ENCODE measurements at places on chromosomes 1 and 21. TPM values are rescaled to one million over a fixed set of nuclear protein-coding genes. Genes with fewer than 3 reads are reported as not detected.

DNA sequence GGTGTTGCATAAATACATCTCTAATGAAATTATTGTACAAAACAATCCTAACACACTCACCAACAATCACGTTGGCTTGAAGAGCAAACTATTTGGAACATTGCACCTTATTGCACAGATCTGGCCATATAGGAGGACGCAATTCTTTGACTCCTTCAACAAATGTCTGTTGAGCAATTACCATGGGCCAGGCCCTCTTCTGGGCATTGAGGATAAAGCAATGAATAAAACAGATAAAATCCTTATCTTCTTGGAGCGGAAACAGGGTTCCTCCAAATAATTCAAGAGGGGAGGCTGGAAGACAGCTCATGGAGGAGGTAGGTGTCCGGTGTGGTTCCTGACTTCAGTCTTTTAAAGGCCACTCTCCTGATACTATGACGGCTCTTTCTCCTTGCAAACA lies 43.3 kb downstream of the PAX7 start:
- no peak overlapping the region for H3K4me3 ChIP-seq
- no peaks in the 10 kb centered on the region for H3K36me3 ChIP-seq
- peaks cover 71% of the 10 kb centered on the region for H3K27me3 ChIP-seq

- H3K27ac ChIP-seq: no peak overlapping the region
- no peak overlapping the region for H3K4me3 ChIP-seq
These were observed 19.6 kb upstream of the COQ8A start for GRCh38 chr1:226920446-226920894.

GRCh38 chr1:18569251-18569650 lies 61.4 kb upstream of the PAX7 start:
- no peaks in the 10 kb centered on the region for H3K36me3 ChIP-seq
- no peak for DNase-seq
- H3K27me3 ChIP-seq: peaks cover 10% of the 10 kb centered on the region
- no peak overlapping the region for H3K4me3 ChIP-seq
- H3K27ac ChIP-seq: no peak overlapping the region
- peaks cover 17% of the 10 kb centered on the region for H3K4me1 ChIP-seq

DNA sequence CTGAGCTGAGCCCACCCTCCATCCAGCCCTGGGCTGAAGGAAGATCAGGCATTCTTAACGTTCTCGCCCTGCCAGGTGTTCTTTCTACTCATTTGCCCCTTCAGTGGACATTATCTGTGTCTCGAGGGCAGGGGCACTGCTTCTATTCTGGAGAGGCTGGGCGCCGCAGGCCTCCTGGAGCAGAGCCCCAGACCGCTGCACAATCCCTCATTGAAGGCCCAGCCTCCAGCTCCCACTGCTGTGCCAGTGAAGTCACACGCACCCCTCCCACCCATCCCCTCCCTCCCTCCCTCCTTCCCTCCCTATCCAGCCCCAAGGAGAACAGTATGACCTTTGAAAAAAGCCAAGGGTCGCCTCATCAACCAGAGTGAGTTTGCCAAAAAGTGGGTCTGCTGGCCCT lies 76.7 kb downstream of the NFASC start:
- no peaks in the 10 kb centered on the region for H3K27me3 ChIP-seq

GRCh38 chr21:29064850-29065481 lies 8.5 kb downstream of the CCT8 start:
- H3K36me3 ChIP-seq: peaks cover 81% of the 10 kb centered on the region
- H3K27me3 ChIP-seq: no peaks in the 10 kb centered on the region
- no peak for DNase-seq

DNA sequence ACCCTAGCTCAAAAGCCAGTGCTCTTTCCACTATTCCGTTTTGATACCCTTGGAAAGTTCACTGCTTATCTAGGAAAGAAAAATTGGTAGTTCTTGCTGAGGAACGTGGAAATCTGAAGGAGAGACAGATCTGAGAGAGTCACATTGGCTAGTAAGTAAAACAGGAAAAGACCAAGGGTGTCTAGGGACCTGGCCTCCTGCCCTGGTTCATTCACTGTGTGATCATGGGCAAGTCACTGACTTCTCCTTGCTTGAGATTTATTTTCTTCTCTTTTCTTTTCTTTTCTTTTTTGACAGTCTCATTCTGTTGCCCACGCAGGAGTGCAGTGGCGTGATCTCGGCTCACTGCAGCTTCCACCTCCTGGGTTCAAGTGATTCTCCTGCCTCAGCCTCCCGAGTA lies 90.8 kb downstream of the NFIA start:
- no peaks in the 10 kb centered on the region for H3K27me3 ChIP-seq
- H3K36me3 ChIP-seq: no peaks in the 10 kb centered on the region
- DNase-seq: no peak
- H3K4me3 ChIP-seq: no peak overlapping the region
- H3K4me1 ChIP-seq: peaks cover 62% of the 10 kb centered on the region
- H3K27ac ChIP-seq: peak overlapping the region; percentile 25

DNA sequence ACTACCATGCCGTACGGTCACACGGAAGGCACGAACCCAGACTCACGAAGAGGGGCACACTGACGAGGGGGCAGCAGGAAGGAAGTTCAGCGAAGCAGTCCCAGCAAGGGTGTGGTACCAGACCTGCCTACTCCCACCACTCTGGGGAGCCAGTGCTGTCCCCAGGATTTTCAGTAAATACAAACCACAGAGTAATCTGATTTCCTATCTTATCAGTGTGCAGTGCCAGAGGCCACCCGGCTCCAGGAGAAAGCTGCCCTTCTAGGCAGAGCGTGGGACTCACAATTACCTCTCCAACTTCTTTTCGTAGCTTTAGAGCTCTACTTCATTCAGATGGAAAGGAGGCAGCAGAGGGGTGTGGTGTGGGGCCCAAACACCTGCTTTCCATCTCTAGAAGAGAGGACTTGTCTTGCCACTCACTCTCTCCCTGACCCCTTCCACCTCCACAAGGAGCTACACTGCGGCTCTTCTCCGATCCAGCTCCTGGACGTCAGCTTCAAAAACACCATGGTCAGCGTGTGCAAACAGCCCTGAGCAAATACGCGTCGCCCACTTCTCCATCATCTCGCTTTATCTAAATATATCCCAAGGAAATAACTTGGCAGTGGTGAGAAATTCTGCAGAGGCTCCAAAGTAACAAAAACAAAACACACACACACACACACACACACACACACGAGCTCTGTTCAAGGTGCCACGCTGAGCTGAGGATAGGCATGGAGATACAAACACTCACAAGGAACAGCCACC lies 98.5 kb downstream of the MRPL37 start:
- peaks cover 86% of the 10 kb centered on the region for H3K4me1 ChIP-seq
- no peak for DNase-seq
- H3K27me3 ChIP-seq: no peaks in the 10 kb centered on the region
- H3K36me3 ChIP-seq: no peaks in the 10 kb centered on the region
- H3K27ac ChIP-seq: peak overlapping the region; percentile 88

- H3K27me3 ChIP-seq: no peaks in the 10 kb centered on the region
- no peak overlapping the region for H3K4me3 ChIP-seq
- no peaks in the 10 kb centered on the region for H3K36me3 ChIP-seq
- peaks cover 30% of the 10 kb centered on the region for H3K4me1 ChIP-seq
These were observed 154.6 kb downstream of the VAV3 start for GRCh38 chr1:107810291-107810951.

- DNase-seq: no peak
- H3K4me1 ChIP-seq: peaks cover 3% of the 10 kb centered on the region
- H3K27ac ChIP-seq: no peak overlapping the region
These were observed 31.4 kb downstream of the LY9 start for GRCh38 chr1:160827418-160827817.

DNA sequence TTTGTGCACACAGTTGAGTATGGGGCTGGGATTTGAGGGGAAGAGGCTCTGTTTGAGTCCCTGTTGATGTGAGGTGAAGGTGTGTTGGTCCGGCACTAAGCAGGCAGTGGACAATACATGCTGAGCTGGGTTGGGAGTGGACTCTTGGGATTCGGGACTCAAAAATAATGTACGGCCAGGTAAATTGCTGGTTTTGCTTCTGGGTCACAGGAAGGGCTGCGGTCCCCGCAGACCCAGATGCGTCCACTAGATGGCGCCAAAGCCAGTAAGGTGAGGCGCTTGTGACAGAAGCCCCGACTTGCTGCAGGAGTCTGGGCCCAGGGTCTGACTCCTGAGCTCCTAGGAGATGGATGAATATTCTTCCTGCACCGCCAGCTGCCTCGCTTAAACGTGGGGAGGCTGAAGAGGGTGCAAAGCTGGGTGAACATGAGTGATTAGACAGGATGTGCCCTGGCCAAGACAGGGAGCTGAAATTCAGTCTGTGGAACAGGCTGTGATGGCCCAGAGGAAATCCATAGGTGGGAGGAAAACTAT lies 61.4 kb downstream of the ACBD3 start:
- peaks cover 9% of the 10 kb centered on the region for H3K27me3 ChIP-seq
- DNase-seq: peak; percentile 97
- no peak overlapping the region for H3K4me3 ChIP-seq
- H3K36me3 ChIP-seq: no peaks in the 10 kb centered on the region

DNA sequence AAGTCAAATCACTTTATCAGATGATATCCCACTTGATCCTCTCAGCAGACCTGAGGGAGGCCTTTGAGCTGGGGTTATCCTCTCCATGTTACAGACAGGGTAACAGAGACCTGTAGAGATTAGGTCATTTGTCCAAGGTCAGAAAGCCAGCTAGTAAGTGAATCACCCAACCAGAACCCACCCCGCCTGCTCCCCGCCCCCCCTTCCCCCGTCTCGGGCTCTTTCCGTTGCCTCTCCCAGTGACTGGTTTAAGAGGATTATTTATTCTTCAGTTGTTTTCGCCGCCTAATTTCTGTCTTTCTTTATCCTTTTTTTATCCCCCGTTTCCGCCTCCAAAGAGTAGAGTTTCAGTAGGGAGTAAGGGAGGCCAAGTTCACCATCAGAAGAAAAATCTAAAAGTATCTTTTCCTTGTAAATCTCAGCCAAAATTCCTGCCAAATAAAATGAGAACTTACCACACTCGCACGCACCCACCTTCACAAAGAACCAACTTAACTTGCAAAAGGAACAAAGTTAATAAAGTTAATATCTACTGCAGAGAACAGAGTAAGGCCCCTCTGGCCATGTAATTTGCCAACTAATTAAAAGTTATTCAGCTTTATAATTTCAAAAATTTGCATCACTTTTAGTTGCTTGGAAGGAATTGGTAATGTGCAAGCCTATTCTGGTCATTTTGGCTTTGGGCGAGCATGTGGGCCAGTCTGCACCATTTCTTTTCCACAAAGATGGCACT lies 76.8 kb upstream of the TRABD2B start:
- no peak overlapping the region for H3K27ac ChIP-seq
- H3K4me1 ChIP-seq: peaks cover 2% of the 10 kb centered on the region
- H3K27me3 ChIP-seq: peaks cover 48% of the 10 kb centered on the region

- no peaks in the 10 kb centered on the region for H3K4me1 ChIP-seq
- H3K4me3 ChIP-seq: no peak overlapping the region
- no peak for DNase-seq
- no peak overlapping the region for H3K27ac ChIP-seq
These were observed 41.2 kb downstream of the DPT start for GRCh38 chr1:168687816-168688215.

DNA sequence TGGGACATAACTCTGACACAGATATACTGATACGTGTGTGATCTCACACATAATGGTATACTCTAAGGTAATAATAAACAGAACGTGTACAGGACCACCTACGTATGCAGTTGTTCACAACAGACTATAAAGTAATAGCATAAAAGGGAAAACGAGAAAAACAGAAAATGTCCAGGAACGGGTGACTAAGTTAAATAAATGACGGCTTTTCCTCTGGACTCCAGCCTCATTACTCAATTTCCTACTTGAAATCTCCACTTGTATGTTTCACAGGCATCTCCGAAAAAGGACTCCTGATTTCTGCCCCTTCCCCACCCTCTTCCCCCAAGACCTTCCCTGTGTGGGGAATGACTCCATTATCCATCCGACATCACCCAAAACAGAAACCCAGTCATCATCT lies 95.1 kb downstream of the JAK1 start:
- H3K4me1 ChIP-seq: no peaks in the 10 kb centered on the region
- DNase-seq: no peak
- peaks cover 10% of the 10 kb centered on the region for H3K36me3 ChIP-seq
- no peaks in the 10 kb centered on the region for H3K27me3 ChIP-seq
- no peak overlapping the region for H3K4me3 ChIP-seq

- H3K4me3 ChIP-seq: no peak overlapping the region
- H3K27me3 ChIP-seq: no peaks in the 10 kb centered on the region
- H3K36me3 ChIP-seq: no peaks in the 10 kb centered on the region
- H3K27ac ChIP-seq: no peak overlapping the region
- H3K4me1 ChIP-seq: peaks cover 17% of the 10 kb centered on the region
These were observed 491.5 kb upstream of the B3GALT2 start for GRCh38 chr1:193677874-193678273.

DNA sequence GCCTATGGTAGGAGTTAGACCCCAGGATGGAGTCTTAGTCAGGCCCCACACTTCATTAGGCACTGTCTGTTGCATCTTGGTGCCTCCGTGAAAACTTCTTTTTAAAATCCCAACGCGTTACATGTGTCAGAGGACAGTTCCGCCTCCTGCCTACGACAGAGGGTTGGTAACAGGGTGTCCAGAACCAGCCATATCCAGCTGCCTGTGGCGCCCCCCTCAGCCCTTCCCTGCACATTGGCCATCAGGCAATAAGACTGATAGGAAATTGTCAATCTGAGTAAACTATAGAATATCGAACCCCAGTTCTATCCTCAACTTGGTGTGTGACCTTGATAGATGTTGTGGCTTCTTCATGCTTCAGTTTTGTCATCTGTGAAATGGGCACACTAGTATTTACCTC lies 108.6 kb upstream of the CSF3R start:
- H3K27me3 ChIP-seq: no peaks in the 10 kb centered on the region
- H3K27ac ChIP-seq: no peak overlapping the region
- no peaks in the 10 kb centered on the region for H3K36me3 ChIP-seq
- peak; percentile 41 for DNase-seq
- H3K4me3 ChIP-seq: peak overlapping the region; percentile 53

DNA sequence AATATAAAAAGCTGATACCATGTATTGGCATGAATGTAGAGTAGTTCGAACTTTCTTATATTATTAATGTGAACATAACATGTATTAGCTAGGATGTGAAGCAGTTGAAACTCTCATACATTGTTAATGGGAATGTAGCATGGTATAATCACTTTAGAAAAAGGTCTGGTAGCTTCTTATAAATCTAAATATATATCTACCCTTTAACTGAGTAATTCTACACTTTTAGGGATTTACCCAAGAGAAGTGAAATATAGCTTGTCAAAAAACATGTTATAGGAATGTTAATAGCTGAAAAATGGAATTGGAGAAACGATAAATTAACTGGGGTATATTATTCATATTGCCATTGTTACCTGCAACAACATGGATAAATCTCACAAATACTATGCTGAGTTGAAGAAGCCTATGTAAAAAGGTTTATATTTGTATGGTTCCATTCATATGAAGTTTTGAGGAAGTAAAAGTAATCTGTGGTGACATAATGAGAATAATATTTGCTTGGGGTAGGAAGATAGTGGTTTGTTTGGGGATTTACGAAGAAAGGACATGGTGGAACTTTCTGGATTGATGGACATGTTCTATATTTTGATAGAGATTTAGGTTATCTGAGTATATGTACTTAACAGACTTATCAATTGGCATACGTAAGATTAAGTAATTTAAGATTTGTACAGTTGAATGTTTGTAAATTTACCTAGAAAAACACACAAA lies 76.6 kb downstream of the MAST2 start:
- peak overlapping the region; percentile 2 for H3K27ac ChIP-seq
- H3K4me3 ChIP-seq: no peak overlapping the region
- H3K4me1 ChIP-seq: peaks cover 5% of the 10 kb centered on the region
- DNase-seq: no peak
- H3K27me3 ChIP-seq: no peaks in the 10 kb centered on the region
- H3K36me3 ChIP-seq: no peaks in the 10 kb centered on the region

The CXADR gene
- 119 TPM for total RNA-seq

The LCE6A gene
- not detected for total RNA-seq

The ERG gene
- total RNA-seq: 4.5 TPM

The RHCE gene
- 0.27 TPM for total RNA-seq

The SPRR2B gene
- not detected for total RNA-seq
